ENCODE measurements at places on chromosomes 7 and 10.

- DNase-seq, result no peak
Measured at GRCh38 chr7:127620406-127621233, 2.7 kb upstream of the PAX4 start.

DNA sequence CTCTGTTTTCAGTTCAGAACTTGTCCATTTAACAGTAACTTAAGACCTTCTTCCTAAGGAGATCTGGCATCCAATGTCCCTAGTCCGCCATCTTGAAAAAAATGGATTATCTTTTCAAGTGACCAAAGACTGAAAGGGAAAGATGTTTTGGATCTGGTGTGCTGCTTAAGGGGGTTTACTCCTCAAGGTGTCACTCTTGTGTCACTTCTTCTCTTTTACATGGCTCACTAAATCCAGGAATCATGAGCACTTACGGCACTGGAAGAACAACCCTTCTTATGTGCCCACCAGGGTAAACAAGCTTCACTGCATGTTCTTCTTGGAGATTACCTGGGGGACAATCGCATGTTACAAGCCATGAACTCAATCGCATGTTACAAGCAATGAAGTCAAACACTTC, 43.7 kb downstream of the ANXA8 start:
- DNase-seq, result no peak

- DNase-seq, result no peak
Measured at GRCh38 chr10:60376221-60377041, 13.2 kb downstream of the ANK3 start.

GRCh38 chr10:14594878-14595525, 179.7 kb downstream of the FAM107B start:
- no peak for DNase-seq

- no peak for DNase-seq
Measured at GRCh38 chr10:125158601-125159485, 1.5 kb downstream of the CTBP2 start.

- no peak for DNase-seq
Measured at GRCh38 chr10:13276749-13277365, 23.0 kb downstream of the PHYH start.

GRCh38 chr7:121521711-121522400, 125.7 kb upstream of the FAM3C start:
- no peak for DNase-seq

DNA sequence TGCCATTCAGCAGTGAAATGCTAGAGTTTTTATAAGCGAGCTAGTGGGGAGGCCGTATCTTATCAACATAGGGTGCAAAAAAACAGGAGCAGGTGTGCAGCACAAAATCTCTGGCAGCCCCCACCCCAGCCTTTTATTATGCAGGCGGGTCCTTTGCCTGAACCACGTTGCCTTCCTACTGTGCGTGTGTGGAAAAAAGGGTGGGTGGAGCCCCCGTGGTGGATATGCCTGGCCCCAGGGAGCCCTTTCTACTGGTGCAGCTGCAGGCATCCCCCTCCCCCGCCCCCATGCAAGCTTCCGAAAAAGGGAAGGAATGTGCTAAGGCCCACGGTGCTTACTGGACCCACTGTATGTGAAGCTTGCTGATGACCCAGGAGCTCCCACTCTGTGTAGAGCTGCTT, 175.9 kb downstream of the USP6NL start:
- DNase-seq, result no peak

- no peak for DNase-seq
Measured at GRCh38 chr10:103427866-103428265, 24.3 kb downstream of the CALHM2 start.

DNA sequence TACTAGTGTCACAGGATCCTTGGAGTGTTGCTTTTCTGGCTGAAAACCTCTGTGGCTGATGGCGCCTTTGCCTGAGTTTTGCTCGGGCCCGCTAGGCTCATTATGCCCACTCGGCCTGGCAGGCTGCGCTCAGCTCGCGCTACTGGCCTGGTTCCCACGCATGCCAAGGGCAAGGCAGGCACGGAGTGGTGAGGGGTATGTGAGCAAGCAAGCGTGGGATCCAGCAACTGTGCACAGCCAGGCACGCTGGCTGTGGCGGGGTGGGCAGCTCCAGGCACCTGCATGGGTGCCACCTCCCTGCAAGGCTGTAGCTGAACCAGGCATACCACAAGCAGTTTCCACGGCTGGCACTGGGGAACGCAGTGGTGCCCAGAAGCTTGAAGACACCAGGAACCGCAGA, 562.6 kb downstream of the GRM8 start:
- DNase-seq, result no peak

- no peak for DNase-seq
Measured at GRCh38 chr7:136923111-136923667, 54.7 kb downstream of the CHRM2 start.

DNA sequence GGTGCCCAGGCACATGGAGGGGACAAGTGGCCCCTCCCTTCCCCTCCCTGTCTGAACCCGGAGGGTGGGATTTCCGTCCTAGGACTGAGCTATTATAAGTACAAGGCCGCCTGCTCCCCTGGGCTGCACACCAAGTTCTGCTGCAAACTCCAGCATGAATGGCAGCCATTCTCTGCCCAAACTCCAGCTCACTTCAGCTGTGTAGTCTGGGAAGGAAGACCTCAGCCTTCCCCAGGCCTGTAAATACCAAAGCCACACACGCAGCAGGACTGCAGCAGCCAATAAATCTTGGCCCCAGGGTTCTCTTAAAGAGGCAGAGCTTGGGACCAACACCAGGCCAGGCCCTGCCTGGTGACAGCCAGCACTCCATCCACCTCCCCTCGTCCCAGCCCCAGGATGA, 291.3 kb upstream of the ZMIZ1 start:
- DNase-seq, result no peak

DNA sequence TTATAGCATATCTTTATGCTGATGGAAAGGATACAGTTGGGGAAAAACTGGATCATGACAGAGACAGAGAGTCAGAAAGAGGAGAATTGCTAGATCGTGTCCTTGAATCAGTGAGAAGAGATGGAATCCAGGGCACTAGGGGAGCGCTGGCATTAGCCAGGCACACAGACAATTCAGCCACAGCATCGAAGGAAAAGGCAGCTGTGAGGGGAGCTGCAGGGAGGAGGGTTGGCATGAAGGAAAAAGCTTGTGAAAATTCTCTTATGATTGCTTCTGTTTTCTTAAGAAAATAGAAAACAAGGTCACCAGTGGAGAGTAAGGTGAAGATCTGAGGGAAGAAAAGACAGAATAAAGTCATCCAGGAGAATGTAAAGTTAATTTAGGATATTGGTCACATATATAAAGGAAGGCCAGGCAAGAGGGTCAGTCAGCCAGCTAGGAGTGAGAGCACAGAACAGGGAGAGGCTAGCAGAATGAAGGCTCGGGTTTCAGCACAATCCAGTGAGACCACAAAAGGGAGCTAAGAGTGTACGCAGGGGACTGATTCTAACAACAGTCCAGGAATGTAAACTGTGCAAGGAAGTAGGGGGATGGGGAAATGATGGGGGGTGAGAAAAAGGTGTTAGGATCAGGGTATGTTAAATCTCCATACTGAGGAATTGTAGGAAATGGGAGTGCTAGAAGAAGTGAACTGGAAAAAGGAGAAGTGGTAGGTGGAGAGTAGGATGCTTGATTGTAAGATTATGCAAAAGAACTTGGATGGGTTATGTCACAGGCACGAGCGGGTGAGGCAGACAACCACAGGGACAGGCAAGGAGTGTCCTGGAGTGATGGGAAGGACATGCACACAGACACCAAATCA, 112.0 kb downstream of the RNF32 start:
- DNase-seq, result no peak

GRCh38 chr7:25432807-25433206, 204.5 kb upstream of the NPVF start:
- DNase-seq, result no peak

DNA sequence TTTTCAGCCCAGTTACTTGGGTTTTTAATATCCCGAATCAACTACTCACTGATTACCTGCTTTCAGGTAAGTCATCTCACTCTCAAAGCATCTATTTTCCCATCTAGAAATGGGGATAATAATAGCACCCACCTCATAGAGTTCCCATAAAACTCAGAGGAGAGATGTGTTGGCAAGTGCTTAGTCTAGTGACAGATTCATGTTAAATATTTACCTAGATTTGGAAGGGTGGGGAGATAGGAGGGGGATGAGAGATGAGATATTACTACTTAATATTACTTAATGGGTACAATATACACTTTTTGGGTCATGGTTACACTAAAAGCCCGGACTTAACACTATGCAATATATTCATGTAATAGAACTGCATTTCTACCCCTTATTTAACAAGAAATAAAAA, 7.0 kb upstream of the A1CF start:
- no peak for DNase-seq

DNA sequence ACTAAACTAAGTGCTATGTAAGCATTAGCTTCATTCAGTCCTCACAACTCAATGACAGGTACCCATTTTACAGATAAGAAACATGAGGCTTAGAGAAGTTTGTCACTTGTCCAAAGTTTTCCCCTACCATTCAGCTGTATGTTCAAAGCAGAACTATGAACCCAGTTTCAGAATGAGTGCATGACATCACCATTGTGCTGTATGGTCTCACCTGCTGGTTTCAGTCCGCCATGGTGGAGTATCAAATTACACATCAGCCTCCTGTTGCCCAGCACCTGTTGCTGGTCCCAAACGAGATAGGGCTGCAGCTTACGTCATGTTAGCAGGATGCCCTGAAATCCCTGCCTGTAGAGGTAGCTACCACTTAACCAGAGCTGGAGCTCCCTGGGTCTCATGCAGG, 95.0 kb downstream of the DYNC1I1 start:
- DNase-seq, result no peak

- DNase-seq, result no peak
Measured at GRCh38 chr7:128867241-128867640, 4.6 kb downstream of the ATP6V1F start.

GRCh38 chr7:137753067-137753466, 93.7 kb downstream of the DGKI start:
- DNase-seq, result no peak

GRCh38 chr7:36208426-36208825, 55.4 kb downstream of the EEPD1 start:
- no peak for DNase-seq

GRCh38 chr7:18288322-18289037, 207.1 kb upstream of the HDAC9 start:
- no peak for DNase-seq

GRCh38 chr10:81862596-81862995, 12.4 kb upstream of the NRG3 start:
- no peak for DNase-seq

- no peak for DNase-seq
Measured at GRCh38 chr10:12482587-12482986, 133.2 kb downstream of the CAMK1D start.

GRCh38 chr7:100949933-100950443, 654 bp downstream of the MUC3A start:
- no peak for DNase-seq

GRCh38 chr10:43355749-43356371, 15.6 kb upstream of the FXYD4 start:
- no peak for DNase-seq

- no peak for DNase-seq
Measured at GRCh38 chr7:158557441-158557755, 30.2 kb downstream of the PTPRN2 start.

- no peak for DNase-seq
Measured at GRCh38 chr7:18400726-18401125, 94.8 kb upstream of the HDAC9 start.

DNA sequence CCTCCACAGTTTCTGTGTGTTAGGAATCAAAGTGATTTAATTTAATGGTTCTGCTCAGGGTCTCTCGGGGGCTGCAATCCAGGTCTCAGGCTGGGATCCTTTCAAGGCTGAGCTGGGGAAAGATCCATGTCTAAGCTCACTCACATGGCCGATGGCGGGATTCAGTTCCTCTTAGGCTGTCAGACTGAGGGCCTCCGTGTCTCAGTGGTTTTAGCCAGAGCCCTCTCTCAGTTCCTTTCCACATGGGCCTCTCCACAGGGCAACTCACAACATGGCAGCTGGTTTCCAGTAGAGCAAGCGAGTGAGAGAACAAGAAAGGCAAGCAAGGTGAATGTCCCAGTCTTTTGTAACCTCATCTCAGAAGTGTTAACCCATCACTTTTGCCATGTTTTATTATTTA, 26.9 kb downstream of the CAV1 start:
- no peak for DNase-seq

DNA sequence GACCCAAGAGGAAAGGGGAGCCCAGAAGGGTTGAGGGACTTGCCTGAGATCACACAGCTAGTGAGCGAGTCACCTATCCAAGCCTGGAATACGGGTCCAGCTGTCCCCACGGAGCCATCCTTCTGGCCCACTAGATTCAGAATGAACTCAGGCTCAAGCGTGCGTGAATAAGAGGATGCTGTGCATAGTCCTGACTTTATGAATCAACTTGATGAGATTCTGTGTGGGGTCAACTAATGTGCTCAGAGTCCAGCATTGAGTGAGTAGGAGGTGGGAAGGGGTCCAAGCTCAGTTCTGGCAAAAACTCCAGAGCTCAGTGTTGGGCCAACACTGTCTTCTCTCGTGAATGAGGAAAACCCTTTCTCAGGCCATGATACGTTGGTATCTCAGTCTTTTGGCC, 41.4 kb downstream of the CAMK1D start:
- no peak for DNase-seq

- no peak for DNase-seq
Measured at GRCh38 chr7:25385506-25386136, 157.3 kb upstream of the NPVF start.

DNA sequence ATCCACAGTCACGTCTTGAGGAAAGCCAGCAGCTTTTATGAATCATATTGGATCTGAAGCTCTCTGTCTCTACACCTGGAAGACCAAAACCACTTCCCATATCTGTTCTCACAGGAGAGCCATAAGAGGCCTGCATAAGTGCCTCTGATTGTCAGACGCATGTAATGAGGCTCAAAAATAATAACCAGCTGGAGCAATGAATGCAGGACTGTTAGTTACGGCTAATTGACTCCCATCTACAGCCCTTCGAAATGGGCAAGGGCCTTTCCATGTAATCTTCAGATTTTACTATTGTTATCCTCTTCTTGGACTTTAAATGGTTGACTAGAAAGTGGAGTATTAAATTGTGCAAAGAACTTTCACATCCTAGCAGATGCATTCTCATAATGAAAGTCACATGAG, 4.4 kb upstream of the SEMA3C start:
- no peak for DNase-seq

DNA sequence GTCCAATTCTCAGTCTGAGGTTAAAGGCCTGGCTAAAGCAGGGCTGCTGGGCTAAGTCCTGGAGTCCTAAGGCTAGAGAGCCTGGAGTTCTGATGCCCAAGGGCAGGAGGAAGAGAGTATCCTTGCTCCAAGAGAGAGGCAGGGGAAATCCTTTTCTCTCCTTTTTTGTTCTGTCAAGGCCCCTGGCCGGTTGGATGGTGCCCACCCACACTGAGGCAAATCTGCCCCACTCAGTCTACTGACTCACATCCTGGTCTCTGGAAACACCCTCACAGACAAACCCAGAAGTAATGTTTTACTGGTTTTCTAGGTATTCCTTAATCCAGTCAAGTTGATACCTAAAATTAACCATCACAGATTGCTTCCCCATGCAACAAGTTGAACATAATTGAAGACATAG, 23.0 kb downstream of the ZNF518A start:
- DNase-seq, result no peak
